NCI-H1436 treated with DMSO at 0.1 percent for 48 hours (cell line): ENCODE measurements at places on chromosomes 16 and 17.

DNA sequence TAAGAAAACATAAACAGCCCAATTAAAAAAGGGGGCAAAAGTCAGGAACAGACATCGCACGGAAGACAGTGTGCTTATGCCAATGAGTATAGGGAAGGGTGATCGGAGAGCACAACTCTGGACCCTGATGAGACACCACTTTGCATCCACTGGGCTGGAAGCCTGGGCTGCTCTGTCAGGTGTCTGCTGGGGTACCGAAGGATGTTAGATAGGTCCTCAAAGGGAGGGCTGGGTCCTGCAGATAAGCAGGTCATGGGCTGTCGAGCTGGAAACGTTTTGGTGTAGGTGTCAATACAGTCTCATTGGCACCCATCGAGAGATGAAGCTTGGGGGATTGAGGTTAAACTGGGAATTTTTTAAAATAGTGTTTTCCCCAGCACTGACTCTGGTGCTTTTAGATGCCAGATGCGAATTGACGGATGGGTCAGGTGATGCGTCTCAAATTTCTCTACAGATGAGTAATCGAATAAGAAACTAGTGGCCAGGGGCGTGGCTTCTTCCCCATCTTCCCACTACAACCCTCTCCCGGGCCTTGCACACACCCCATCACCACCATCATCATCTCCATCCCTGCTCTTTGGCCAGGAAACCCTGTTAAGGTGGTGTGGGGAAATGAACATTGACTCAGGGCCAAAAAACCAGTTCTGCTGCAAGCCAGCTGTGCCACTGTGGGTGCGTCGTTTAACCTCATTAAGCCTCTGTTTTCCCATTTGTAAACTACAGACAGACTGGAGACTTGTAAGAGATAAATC is 47.8 kb upstream of the IRF8 start:
- no peak for DNase-seq

DNA sequence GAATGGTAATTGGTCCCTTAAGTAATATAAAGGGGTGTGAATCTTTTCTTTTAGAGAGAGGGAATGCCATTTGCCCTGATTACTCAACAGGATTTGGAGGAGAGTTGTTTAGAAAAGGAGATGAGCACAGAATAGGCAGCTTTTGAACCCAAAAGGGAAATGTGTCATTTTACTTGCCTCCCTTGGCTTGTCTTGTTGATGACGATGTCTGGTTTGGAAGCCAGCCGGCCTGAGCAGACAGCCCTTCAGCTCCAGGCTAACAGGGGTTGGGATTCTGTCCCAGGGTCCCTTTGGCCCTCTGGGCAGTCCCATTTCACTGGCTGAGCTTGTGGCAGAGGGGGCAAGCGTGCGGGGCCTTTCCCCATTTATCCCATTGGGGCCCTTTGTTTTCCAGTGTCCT is 22.3 kb upstream of the PRKAR1A start:
- DNase-seq = no peak

- DNase-seq = peak; percentile 65
Measured at GRCh38 chr17:40072040-40072734, 9.4 kb downstream of the THRA start.

DNA sequence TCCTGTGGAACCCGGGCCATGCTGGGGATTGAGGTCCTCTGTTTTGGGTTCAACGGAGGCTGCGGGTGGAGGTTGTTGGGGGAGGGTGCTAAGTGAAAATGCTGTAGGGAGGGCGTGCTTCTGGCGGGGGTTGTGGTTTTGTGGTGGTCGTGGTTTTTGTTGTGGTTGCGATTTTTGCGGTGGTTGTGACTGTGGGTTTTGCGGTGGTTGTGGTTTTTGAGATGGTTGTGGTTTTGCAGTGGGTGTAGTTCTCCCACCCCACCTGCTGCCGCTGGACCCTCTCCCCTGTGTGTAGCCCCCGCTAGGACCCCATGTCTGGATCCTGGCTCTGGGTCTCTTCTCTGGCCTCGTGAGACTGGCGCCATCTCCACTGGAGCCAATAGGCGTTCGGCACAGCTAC is 4.9 kb upstream of the SSTR5 start:
- no peak for DNase-seq

- DNase-seq = no peak
Measured at GRCh38 chr17:8922451-8922850, 43.1 kb downstream of the PIK3R5 start.

DNA sequence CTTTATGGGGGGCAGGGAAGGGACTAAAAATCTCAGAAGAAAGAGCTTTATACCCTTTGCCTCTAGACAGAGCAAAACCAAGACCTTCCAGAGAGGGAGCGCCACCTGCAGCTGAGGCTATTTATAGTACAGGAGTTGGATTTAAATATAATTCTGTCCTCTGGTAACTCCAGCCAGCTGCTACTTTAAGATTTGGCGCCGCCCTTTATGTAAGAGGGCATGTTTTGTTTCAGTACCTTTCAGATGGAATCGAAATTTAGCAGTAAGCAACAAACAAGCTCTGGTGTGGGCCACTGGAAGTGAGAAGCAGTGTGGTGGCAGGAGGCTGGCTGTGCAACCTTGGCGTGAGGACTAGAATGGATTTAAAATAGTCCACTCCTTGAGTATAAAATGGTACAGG is 5.2 kb upstream of the GUCY2D start:
- DNase-seq = peak; percentile 59

GRCh38 chr17:1228781-1229348 is 41.4 kb upstream of the BHLHA9 start:
- DNase-seq = no peak

GRCh38 chr16:60073376-60073775 is 1339.3 kb upstream of the GOT2 start:
- DNase-seq = no peak
